Head of caudate nucleus (tissue), 42 donors: ENCODE measurements at places on chromosomes 6 and 20.

- DNase-seq: no peak
These were observed 7.3 kb downstream of the PTGIS start for GRCh38 chr20:49560646-49561045.

DNA sequence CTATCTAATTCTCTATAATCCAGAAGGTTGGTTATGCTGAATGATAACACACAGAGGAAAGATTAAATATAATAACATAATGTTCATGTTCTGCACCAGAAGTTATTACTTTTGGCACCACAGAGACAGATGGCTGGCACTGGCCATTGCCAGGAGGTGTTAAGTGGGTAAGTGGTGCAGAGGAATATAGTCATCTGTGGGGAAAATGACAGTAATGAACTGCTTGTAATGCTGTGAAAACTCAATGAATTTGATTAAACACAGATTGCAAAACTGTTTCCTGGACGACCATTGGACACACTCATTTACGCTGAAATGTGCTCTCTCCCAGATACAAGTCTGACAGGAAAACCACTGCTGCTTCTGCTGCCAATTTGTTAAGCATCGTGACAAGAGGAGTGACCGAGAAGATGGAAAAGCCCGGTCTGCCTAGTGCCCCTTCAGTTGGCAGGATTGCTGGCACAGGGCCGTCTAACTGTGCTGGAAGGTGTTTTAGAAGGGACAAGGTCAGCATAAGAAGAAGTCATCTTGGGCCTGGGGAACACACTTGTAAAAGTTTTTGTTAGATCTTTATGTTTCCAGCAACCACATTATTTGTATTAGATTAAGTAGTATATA, 567.4 kb downstream of the CBLN4 start:
- no peak for DNase-seq

GRCh38 chr20:37994512-37994911, 38.7 kb downstream of the TTI1 start:
- DNase-seq: no peak

GRCh38 chr20:433300-433975, 25.3 kb downstream of the RBCK1 start:
- no peak for DNase-seq

GRCh38 chr6:28218312-28219248, 6.5 kb upstream of the ZSCAN9 start:
- DNase-seq: peak; percentile 70

GRCh38 chr20:710780-711450, 35.3 kb upstream of the SCRT2 start:
- DNase-seq: no peak

GRCh38 chr20:31990641-31991338, 19.4 kb upstream of the CCM2L start:
- DNase-seq: no peak

DNA sequence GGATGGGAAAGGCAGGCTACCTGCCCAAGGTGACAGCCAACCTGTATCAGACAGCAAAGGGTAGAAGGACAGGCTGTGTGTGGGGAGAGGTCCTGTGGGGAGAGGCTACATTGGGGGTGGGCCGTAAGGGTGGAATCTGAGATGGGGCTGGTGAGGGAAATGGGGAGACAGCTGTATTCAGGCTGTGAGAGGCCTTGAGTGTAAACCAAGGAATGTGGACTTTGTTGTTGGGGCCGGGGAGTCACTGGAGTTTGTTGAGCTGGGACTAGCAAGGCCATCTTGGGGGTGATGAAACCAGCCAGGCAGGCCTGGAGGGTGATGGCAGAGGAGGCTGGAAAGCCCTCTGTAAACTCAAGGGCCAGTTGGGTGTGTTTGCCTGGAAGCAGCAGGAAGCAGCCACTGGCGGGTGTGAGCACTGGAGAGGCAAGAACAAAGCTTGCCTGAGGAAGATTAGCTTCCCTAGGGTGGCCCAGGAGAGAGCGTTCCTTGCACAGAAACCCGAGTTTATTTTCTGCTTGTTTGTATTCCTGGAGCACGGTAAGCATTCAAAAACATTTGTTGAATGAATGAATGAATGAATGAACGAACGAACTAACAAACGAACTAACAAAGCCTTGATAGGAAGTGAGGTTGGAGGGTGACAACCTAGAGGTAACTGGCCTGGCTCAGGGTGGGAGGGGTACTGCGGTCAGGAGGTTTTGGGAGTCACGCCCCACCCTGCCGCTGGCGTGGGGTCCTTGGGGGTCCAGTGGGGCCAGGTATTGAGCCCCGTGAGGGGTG, 18.9 kb downstream of the TTBK1 start:
- DNase-seq: no peak

- DNase-seq: no peak
These were observed 140.9 kb downstream of the UNC5CL start for GRCh38 chr6:40898073-40898472.

DNA sequence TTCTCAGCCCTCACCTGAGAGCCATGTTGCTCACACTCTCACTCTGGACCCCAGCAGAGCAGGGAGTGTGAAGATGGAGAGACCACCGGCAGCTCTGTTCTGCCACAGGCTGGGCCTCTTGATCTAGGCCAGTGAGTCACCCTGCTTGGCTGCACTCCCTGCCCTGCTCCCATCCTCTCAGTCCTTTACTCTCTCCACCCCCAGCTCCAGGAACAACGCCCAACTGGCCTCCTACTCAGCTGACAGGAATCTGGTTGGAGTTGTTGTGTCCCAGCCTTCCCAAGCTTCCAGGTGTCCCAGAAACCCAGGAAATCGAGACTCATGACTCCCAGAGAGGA, at the start of gene PSORS1C1:
PSORS1C1 (plus strand) TSS at position 260 of the 338 bp plus-strand sequence. CDS start 14,833 bp downstream, outside the sequence.
- DNase-seq: peak; percentile 20

GRCh38 chr6:46134216-46134615, 4.4 kb downstream of the ENPP4 start:
- DNase-seq: no peak

DNA sequence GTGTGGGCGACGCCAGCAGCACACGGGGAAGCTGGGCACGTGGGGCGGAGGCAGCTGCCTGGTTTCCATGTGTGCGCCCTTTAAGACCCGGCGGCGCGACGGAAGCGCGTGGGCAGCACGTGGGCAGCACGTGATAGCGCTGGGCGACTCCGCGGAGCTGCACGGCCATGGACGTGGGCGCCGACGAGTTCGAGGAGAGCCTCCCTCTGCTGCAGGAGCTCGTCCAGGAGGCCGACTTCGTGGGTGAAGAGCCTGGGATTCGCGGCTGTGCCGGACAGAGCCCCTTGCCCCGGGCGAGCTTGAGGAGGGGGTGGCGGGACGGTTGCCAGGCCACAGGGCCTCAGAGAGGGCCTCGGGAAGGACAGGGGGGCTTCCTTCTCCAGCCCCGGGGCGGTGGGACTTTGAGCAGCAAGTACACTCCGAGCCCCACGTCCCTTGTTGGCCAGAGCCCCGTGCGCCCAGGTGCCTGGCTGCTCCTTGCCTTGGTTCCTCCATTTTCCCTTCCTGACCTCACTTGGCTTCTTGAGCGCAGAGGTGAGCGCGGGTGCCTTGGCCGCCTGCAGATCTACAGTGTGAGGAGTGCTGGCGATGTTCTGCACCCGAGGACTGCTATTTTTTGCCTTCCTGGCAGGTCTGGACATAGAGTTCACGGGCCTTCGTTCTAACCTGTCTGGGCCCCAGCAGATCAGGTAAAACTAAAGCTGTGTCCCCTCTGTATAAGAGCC, at the start of gene PNLDC1:
PNLDC1 (plus strand) TSS at position 136 of the 725 bp plus-strand sequence; CDS start at position 168, 32 bp downstream.
- peak; percentile 76 for DNase-seq

- DNase-seq: no peak
These were observed 33.7 kb upstream of the PPP1R3G start for GRCh38 chr6:5051394-5051793.

- DNase-seq: no peak
These were observed 27.4 kb upstream of the APCDD1L start for GRCh38 chr20:58542411-58543095.
